Stimulated activated CD4-positive, alpha-beta T cell treated with anti-CD3 and anti-CD28 coated beads, Interleukin-15, amount 100 ng/mL, for 1 hour (primary cell): ENCODE measurements at places on chromosomes 13 and 19.

DNA sequence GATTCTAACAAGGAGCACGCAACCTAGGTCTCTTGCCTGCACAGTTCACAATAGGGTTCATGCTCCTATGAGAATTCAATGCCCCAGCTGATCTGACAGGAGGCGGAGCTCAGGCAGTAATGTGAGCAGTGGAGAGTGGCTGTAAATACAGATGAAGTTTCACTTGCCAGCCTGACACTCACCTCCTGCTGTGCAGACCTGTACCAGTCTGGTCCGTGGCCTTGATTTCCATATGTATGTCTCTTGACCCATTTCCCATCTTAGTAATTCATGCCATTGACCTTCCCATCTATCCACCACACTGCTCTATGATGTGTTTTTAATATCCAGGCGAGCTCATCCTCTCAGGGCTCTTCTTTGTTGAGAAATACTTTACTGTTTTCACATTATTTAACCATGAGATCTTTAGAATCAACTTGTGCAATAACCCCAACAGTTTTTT, 95.2 kb downstream of the LRCH1 start:
- no peak for DNase-seq

DNA sequence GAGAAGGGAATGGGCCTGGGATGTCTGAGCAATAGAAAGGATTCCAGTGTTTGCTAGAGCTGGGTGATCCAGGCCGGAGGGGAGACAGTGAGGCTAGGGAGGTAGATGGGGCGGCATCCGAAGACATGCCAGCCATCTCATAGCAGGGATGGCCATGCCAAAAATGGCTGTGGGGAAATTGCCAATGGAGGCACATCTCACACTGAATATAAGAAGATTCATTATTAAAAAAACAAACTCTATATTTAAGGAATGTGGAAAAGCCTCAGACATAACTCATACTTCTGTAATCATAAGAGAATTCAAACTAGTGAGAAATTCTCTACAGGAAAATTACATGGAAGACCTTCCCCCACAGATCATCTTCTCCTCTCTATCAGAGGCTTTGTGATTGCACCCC, 289.2 kb downstream of the FGF9 start:
- no peak for DNase-seq

DNA sequence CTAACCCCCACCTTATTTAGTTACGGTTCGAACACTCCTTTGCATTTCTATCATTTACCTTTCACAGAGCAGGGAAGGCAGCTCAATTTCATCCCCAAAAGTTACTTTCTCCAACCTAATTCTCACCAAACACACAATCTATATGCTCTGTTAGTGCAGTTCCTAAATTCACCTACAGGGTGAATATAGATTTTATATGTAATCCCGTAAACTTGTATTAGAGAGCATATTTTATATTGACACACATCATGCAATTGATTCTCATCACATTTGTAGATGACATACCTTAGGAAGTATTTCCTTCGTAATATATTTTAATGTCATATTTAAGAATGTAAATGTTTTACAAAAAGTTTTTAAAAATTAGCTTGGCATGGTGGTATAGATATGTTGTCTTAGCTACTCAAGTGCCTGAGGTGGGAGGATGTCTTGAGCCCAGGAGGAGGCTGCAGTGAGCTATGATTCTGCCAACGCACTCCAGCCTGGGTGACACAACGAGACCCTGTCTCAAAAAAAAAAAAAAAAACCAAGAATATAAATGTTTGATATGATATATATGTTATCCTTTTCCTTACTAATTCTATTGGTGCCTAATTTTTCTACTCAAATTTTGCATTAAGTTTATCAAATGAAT, 57.3 kb upstream of the TNFRSF19 start:
- no peak for DNase-seq

DNA sequence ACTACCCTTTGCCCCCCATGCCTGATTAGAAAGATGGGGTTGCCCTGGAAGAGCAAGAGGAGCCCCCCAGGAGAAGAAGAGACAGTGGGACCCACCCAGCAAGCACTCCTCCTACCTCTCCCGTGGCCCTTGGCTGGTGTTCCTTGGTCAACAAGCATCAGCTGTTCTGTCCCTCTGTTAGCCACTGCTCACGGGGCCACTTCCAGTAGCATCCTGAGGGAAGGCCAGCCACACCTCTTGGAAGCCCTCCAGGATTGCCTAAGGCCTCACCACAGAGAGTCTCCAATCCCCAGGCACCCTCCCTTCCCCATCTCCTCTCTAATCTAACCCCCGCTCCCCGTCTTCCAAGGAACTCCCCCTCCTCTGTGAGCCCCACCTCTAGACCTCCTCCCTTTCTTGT, 15.1 kb upstream of the DPP9 start:
- no peak for DNase-seq

GRCh38 chr19:8552810-8553209, 24.4 kb downstream of the MYO1F start:
- DNase-seq: no peak

GRCh38 chr19:4722671-4723594, 709 bp downstream of the DPP9 start:
- DNase-seq: no peak

GRCh38 chr13:112159575-112160547, 92.9 kb downstream of the SOX1 start:
- no peak for DNase-seq
